ENCODE measurements at places on chromosomes 5 and 9.

DNA sequence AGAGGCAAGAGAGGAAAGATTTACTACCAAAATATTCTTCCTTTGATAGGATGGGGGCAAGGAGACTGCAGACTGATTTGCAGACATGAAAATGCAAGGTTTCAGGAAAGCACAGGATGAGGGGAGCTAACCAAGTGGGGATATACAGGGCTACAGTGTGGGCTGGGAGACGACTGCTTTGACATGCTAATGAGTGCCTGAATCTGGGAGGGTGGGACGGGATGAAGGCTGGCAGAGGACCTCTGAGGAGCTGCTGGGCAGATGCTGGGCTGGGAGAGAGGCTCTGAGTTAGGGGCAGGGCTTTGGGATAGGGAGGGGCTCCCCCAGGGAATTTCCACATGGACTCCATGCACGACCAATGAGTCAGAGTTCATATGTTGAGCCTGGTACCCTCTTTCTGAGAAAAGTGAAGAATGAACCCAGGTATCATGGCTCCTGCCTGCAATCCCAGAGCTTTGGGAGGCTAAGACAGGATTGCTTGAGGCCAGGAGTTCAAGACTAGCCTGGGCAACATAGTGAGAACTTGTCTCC lies 4.9 kb upstream of the CPLX2 start:
- DNase-seq: no peak

DNA sequence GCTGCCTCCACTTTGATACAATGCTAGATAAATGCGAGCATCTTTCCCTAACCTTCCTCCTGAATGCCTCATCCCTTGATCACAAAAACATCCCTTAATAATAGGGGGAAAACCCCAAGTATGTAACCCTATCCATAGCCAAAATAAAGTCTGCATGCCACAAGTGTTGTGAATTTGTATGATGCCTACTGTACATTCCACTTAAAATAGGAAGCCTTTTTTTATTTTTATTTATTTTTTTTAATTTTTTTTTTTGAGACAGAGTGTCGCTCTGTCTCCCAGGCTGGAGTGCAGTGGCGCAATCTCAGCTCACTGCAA lies 207.0 kb downstream of the AOPEP start:
- DNase-seq: no peak

DNA sequence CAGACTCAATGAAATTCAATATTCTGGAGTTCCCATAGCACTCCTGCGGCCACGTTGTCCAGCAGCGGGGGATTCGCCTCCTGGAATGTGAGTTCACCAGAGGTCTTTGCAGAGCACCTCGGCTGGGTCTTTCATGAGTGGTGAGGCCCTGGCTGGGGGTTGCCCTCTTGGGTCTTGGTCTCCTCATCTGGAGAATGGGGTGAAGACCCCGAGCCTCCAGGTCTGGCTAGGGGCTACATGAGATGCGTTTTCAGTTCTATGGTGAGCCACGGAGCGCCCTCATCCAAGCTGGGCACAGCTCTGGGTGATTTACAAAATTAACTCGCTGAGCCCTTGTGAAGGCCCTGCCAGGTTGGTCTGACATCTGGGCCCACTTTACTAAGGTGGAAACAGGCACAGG lies 37.5 kb upstream of the RXRA start:
- no peak for DNase-seq

GRCh38 chr9:115117999-115118878 lies at the start of gene TNC:
Gene TNC, minus strand, starts transcription at chr9:115118157. Its CDS starts 27,139 bp downstream, at chr9:115091018.
- DNase-seq: no peak

GRCh38 chr5:66898241-66898995 lies 298.2 kb downstream of the CD180 start:
- no peak for DNase-seq

- DNase-seq: peak; percentile 70
Measured at GRCh38 chr5:38871790-38872551, 26.2 kb downstream of the OSMR start.

GRCh38 chr5:124932791-124933600 lies 186.6 kb upstream of the ZNF608 start:
- no peak for DNase-seq

GRCh38 chr9:112493393-112494137 lies 6.9 kb downstream of the KIAA1958 start:
- no peak for DNase-seq

DNA sequence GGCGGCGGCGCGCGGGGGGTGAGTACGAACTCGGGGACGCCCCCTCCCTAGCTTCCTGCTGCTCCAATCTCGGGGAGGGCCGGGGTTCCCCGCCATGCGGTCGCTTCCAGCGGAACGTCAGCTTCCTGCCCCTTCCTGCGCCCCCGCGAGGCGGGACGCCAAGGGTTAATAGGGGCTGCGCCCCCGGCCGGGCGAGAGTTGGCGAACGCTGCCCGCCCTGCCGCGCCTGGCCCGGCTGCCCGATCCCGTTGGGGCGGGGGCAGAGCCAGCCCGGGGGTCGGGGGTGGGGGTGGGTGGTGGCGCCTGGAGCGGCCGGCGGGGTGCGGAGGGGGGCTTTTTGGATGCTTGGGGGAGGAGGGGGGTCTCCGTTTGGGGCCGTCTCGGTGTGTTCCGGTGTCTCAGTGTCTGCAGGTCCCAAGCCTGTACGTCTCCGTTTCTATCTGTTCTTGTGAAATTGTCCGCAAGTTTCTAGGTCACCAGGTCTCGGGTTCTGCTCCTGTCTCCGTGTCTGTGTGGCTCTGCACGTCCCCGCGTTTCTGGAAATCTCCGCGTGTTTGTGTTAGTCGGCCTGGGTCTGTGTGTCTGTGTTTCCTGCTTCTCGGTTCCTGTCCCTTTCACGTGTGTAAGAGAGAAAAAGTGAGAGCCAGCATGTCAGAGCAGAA lies 789 bp downstream of the COL27A1 start:
- DNase-seq: no peak

DNA sequence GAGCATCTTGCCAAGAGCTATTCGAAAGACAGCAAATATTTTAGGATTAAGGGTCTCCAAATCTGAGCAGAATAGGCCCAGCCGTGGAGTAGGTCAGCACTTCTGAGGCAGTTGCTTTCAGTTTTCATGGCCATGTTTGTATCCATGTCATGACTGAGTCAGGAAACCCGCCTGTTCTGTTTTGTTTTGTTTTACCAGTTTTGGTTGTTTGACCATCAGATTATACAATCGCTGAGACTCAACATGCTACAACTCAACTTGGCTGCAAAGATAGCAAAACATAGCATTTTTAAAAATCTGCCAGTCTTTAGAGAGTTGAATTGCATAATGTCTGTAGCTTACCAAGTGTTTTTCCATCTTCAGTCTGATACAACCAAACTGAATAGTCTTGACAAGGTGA lies 185.1 kb upstream of the ZNF462 start:
- DNase-seq: no peak

DNA sequence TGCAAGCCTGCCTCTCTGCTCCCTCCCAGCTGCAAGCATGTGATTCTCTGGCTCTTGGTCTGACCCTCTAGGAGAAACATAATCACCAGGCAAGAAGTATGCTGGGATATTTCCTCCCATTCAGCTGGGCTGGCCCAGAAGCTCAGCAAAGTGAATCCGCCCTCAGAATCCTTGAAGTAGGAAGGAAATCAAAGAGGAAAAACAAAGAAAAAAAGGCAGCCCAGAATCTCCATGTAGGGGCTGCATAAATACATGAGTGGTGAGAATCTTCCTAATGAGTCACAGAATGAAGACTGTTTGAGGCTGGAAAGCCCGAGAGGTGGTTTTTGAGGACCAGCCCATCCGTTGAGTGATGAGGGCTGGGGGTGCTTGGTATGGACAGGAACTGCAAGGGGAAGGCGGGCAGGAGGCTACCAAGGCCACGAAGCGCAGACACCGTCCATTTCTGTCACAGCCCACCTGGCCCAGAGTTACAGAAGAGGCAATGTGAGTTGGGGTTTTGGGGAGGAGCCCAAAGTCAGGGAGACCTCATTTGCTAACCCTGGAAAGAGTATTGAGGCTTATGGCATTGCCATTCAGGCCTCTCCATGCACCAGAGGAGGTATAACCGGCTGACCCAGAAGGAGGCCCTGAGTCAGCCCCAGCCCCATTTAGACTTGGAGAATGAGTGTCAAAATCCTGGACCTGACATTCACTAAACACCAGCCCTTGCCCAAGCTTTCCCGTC lies 33.4 kb upstream of the TGFBR1 start:
- no peak for DNase-seq

GRCh38 chr9:89919171-89919681 lies 314.4 kb downstream of the GADD45G start:
- DNase-seq: no peak

DNA sequence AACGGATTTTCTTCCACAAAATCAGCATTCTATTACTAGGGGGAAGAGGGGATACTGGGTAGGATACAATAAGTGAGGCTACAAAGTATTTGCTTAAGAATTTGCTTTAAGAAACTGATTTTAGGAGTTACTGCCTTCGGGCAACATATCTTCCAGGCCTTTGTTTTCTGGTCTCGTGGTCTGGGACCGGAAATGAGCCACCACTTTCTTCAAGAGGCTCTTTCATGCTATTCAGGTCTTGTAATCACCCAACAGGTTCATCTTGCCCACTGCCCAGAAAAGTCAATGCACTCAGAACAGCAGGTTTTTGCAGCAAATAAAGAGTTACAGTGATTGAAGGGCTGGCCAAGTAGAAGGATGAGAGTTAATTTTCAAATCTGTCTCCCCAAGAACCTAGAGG lies 6.6 kb upstream of the AOPEP start:
- no peak for DNase-seq

- DNase-seq: no peak
Measured at GRCh38 chr5:123881759-123882244, 369.8 kb downstream of the CSNK1G3 start.

GRCh38 chr5:139164020-139164419 lies 34.1 kb downstream of the SIL1 start:
- DNase-seq: peak; percentile 58

GRCh38 chr9:114287763-114288192 lies 35.1 kb upstream of the ORM1 start:
- no peak for DNase-seq

GRCh38 chr5:145981589-145982571 lies 45.5 kb downstream of the SH3RF2 start:
- no peak for DNase-seq

GRCh38 chr9:109974918-109975276 lies 194.9 kb downstream of the PALM2AKAP2 start:
- no peak for DNase-seq

GRCh38 chr5:135989686-135990085 lies 34.9 kb upstream of the LECT2 start:
- DNase-seq: no peak

GRCh38 chr9:6641561-6641960 lies 4.0 kb downstream of the GLDC start:
- no peak for DNase-seq

- no peak for DNase-seq
Measured at GRCh38 chr9:136059851-136060670, 35.0 kb downstream of the NACC2 start.

DNA sequence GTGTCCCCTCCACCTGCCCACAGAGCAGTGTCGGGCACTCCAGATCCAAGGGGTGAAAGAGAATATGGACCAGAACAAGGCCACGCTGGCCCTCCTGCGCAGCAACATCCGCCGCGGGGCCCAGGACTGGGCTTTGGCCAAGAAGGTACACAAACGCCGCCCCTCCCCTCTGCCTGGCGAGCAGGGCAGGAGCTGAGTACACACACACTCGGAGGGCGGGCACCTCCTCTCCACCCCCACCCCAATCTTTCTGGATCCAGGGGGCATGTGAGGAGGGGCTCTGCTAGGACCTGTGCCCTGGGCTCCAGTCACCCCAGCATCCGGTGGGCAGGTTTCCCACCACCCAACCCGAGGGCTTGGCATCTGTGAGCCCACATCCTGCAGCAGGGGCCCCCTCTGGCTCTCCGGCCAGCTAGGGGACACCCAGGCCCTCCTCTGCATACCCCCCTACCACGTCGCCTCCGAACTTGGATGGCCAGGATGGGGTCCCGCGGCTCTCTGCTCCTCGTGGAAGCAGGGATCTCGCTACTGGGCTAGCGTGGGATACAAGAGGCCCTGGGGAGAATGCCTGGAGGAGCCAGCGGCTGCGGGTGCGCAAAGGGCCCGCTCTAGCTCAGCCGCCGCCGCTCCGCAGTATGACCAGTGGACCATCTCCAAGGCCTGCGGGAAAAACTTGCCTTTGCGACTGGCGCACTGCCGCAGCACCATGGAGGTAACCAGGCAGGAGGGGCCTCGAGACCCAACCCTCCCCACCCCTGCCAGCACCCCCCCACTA lies 3.1 kb downstream of the CCDC183 start:
- no peak for DNase-seq

DNA sequence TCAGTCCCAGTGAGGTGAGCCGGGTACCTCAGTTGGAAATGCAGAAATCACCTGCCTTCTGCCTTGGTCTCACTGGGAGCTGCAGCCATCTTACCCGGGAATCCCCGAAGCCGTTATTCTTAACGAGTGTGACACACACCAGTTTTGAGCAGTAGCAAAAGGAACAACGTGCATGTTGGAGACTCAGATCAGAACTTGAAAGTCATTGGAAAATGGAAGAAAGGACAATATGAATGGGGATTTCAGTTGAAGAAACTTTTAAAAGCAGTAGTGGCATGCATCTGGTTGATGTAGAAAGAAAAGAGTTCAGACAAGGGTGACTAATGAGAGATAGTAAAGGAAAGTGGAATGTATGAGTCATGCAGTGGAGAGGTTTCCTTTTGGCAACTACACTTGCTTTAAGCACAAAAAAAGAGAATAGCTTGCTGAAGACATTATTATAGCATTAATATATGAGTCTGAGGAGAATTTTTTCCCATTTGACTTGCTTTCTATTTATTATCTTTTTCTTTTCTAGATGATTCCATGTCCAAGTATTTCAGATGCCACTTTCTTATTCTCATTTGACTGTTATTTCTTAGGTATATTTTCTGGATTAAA lies 44.4 kb upstream of the ANKDD1B start:
- peak; percentile 89 for DNase-seq

GRCh38 chr9:34558919-34559623 lies 30.5 kb downstream of the CNTFR start:
- no peak for DNase-seq

- DNase-seq: peak; percentile 4
Measured at GRCh38 chr5:14628346-14628745, 36.2 kb upstream of the OTULIN start.

- no peak for DNase-seq
Measured at GRCh38 chr5:87170799-87171198, 96.9 kb upstream of the RASA1 start.

GRCh38 chr9:82961504-82962125 lies 101.3 kb downstream of the RASEF start:
- DNase-seq: peak; percentile 37
